ENCODE measurements at places on chromosomes 12 and 14.
A peak's percentile ranks its signal among the peaks of the same experiment; 100 is the strongest.

DNA sequence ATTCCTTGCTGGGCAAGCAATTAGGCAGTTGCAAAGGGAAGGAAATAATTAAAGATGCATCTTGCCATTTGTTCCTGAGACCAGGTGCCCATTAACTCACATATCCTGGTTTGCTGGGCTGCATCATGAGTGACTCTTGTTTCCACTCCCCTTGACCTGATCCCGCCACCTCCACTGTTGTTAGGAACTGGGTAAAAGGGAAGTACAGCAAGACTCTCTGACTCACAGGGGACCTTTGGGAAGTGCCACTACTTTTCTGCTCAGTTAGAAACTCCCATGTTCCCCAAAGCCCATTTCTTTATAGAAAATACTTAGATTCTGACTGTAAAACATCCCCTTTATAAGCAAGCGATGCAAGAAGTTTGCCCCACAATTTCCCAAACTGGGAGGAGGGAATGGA lies 186.0 kb upstream of the BCL2L14 start:
- peak; percentile 86 for DNase-seq

GRCh38 chr14:67571275-67571990 lies 28.6 kb downstream of the PIGH start:
- peak; percentile 47 for DNase-seq

GRCh38 chr14:24270537-24271133 lies 762 bp downstream of the RABGGTA start:
- DNase-seq: no peak

GRCh38 chr12:121581686-121582429 lies 1.0 kb upstream of the KDM2B start:
- DNase-seq: no peak

DNA sequence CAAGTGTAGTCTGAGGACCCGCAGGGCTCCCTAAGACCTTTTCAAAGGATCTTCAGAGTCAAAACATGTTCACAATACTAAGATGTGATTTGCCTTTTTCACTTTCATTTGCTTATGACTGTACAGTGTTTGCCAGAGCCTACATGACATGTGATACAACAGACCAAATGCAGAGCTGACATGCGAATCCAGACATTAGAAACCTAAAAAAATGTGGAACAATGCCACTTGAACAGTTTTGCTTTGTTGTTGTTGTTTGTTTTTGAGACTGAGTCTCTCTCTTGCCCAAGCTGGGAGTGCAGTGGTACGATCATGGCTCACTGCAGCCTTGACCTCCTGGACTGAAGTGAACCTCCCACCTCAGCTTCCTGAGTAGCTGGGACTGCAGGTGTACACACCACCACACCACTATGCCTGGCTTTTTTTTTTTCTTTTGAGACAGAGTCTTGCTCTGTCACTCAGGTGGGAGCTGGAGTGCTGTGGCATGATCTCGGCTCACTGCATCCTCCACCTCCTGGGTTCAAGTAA lies 5.3 kb upstream of the RAB35 start:
- DNase-seq: no peak

- no peak for DNase-seq
These were observed 301.5 kb upstream of the ATP2B1 start for GRCh38 chr12:90010089-90010488.

- no peak for DNase-seq
These were observed 258.4 kb upstream of the SFSWAP start for GRCh38 chr12:131452444-131452860.

DNA sequence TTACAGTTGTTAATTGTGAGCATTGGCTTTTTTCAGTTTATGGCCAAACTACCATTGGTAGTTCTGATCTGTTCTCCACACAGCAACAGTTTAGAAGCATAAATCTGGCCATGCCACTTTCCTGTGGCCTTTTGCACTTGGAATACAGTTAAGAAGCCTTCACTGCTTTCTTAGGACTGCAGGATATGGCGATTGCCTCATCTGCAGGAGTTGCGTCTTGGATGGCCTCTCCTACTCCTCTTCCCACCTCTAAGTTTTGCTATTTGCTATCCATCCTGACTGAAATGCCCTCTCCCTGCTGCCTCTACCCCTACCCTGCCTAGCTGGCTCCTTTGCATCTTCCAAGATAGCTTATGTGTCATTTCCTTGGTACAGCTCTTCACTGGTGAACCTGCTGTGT lies 12.8 kb upstream of the BMAL2 start:
- no peak for DNase-seq

DNA sequence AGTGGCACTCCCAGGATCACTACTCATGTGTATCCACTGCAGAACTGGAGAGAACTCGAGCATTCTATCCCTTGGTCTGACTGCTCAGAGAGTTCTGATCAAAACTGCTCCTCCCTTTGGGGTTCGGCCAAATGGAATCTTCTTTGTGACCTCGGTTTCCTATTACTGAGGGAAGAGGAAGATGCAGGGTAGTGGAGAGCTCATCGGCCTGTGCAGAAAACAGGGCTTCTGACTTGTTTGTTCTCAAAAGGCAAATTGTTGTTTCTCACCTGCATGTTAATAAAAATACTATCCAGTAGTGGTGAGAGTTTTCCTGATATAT lies 17.1 kb upstream of the AKAP6 start:
- DNase-seq: no peak

- no peak for DNase-seq
These were observed 12.5 kb upstream of the TMEM229B start for GRCh38 chr14:67500981-67501380.

GRCh38 chr14:27366596-27366995 lies 768.8 kb upstream of the NOVA1 start:
- DNase-seq: peak; percentile 22

DNA sequence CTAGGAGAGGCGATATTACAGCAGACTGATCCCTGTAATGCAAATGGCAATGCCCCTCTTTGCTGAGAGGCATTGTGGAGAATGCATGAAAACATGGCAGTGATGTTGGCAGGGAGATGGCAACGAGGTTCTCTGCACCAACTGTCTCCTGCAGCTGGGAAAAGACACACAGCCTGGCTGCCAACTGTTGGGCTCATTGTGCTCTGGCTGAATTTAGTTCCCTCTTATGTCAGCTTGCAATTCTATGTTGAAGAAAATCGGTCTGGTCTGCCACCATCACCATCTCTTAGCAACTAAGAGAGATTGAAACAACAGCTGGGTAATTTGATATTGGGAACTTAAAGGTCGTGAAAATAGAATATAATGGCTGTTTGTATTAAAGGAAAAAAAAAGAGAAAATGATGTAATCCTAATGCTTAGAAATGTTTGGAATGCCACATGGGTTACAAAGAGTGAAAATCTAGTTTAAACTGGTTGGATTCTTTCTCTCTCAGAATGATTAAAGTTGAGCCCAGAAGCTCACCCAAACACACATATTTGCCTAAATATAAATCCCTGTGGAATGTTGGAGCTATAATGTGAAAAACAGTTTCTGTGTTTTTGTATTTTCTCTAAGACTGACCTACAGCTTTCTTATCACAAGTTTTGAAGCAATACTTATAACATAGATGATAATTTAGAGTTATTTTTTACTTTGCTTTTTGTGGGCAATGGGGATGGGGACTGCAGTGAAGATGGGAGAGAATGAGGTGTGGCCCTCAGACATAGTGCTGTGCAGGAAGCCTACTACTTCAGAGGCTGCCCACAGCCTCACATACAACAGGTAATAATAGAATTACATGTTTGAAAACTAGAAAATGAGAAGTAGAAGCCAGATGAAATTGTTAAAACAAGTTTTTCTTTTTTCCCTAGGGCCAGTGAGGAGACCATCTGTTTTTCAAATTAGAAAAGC lies 143.7 kb downstream of the AKAP6 start:
- DNase-seq: no peak

All from kidney capillary endothelial cell (primary cell).